SK-N-DZ (cell line): ENCODE measurements at places on chromosomes 16 and 17.

DNA sequence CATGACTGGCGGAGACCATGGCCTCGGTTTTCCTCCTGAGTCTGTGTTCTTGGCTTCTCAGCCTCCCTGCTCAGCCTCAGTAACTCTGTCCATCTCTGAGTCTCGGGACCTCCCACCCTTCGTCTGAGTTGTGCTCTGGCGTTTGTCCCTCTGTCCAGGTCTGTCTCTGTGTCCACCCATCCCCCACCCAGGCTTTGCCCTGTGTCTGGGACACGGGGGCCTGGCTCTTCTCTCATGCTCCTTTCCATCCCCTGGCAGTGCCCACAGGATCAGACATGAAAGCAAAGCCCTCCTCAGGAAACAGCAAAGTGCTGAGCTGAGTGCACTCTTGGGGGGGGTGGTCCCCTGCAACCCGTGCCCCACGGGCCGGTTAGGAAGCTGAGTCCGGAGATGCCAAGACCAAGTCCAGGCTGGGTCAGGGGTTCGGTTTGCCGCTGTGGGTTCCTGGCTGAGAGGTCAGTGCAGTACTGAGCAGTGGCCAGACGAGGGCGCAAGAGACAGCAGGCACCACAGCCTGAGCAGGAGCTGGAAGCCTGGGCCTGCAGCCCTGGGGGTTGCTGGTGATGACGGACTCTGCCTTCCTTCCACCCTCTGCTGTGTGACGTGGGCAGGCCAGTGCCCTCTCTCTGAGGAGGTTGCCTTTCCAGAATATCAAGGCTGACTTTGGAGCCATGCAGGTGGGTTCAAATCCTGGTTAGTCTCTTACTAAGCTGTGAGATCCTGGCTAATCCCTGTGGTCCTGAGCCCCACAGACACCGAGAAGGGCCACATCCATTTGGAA lies 2.5 kb downstream of the P2RX1 start:
- peak; percentile 72 for DNase-seq

- no peak for DNase-seq
Observed at GRCh38 chr16:55506083-55506482, 2.8 kb upstream of the LPCAT2 start.

- no peak for DNase-seq
Observed at GRCh38 chr17:2157675-2158395, 102.9 kb downstream of the HIC1 start.

DNA sequence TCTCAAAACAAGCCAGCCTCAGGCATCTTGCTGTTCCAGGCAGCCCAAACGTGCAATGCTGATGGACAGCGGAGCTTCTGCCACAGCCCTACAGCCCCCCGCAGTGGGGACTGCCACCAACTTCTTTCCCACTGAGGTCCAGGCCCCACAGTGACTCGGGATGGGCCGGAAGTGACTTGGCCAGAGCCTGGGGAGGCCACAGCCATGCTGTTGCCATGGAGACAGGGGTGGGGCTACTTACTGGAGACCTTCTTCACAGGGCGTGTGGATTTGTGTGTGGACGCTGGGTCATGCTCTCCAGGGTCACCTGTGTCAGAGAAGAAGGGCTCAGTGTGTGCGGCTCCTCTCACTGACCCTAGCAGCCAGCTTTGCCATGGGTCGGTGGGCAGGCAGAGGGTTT lies 15.0 kb downstream of the TRIM25 start:
- DNase-seq = no peak

GRCh38 chr16:35492225-35492624 lies 2032.8 kb downstream of the TP53TG3F start:
- peak; percentile 29 for DNase-seq

- no peak for DNase-seq
Observed at GRCh38 chr16:74601126-74601871, 5.6 kb downstream of the GLG1 start.

DNA sequence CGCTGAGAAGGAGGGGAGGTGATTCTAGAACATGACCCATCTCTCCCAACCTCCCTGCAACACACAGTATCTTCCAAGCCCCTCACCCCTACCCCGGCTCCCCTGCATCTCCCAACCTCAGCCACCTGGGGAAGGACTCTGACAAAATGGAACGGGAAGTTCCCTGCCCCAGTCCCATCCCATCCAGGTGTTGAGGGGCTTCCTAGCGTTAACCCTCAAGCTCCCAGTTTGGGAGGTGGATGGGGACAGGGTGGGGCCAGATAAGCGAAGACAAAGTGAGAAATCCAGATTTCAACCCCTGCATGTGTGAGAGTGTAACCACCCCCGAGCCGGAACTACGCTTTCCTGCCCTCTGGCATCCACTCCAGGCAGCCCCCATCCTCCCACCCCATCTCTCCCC lies 1.8 kb downstream of the ZSCAN10 start:
- no peak for DNase-seq

DNA sequence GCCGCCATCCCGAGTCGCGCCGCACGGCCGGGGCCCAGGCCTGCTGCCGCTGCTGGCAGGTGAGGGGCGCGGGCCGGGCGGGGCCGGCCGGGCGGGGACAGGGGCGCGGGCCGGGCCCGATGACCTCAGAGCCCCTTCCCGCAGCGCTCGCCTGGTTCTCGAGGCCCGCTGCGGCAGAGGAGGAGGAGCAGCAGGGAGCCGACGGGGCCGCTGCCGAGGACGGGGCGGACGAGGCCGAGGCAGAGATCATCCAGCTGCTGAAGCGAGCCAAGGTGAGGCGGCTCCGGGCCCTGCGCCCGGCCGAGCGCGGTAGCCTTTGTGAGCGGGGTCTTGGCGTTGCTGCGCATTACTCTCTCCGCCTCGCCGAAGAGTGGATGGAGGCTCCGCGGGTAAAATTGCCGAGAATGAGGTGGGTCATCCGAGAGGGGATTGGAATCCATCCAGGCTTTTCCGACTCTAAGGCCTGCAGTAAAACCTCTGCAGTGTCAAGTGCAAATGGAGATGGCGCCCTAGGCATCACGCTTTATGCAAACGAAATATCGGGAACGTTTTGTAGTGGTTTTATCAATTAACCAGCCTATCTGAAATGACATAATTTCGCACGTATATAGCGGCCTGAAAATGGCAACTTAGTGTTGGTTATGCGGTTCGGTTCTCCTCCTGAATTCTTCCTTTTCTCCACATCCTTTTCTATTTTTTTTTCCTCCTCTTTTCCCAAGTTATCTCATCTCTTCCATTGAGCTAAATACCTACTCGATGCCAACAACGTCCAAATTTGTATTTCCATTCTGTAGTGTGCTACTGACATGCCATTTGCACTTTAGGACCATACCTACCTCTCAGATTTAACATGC lies 577 bp downstream of the TTC19 start:
- DNase-seq = peak; percentile 45

DNA sequence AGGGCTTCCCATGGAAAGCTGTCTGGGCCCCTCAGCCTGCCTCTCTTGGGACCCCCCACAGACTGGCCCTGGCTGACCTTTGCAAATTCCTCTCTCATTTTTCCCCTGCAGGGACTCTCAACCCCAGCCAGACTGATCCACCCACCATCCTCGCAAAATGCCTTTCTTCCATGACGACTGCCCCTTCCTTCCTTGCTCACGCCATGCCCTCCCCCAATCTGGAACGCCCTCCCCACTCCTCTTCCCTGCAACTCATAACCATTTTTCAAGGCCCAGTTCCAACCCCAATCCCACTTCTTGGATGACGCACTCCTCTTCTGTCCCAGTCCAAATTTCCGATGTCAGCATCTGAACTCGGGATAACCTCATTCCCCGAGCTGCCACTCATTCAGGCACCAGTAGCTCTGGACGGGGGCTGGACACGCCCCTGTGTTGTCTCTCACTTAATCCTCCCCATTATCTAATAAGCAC lies 1.3 kb upstream of the DNAI2 start:
- DNase-seq = no peak

- DNase-seq = no peak
Observed at GRCh38 chr16:87131061-87131995, 185.9 kb downstream of the C16orf95 start.

DNA sequence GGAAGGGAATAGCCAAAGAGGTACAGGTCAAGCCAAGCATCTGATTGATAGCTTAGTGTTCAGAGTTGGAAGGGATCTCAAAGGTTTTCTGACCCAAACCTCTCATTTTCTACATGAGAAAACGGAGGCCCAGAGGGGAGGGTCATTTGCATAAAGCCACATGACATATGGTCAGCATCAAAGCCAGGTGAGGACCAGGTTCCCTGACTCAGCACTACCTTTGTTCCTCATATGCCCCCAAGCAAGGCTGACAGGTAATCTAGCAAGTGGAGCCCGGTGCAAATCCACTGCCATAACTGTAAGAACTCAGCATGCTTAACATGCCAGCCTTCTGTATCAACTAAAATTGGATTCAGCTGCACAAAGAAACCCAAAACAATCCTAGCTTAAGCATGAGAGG lies 28.2 kb upstream of the CCL1 start:
- DNase-seq = no peak

GRCh38 chr16:5450409-5451104 lies 353.0 kb upstream of the EEF2KMT start:
- no peak for DNase-seq

DNA sequence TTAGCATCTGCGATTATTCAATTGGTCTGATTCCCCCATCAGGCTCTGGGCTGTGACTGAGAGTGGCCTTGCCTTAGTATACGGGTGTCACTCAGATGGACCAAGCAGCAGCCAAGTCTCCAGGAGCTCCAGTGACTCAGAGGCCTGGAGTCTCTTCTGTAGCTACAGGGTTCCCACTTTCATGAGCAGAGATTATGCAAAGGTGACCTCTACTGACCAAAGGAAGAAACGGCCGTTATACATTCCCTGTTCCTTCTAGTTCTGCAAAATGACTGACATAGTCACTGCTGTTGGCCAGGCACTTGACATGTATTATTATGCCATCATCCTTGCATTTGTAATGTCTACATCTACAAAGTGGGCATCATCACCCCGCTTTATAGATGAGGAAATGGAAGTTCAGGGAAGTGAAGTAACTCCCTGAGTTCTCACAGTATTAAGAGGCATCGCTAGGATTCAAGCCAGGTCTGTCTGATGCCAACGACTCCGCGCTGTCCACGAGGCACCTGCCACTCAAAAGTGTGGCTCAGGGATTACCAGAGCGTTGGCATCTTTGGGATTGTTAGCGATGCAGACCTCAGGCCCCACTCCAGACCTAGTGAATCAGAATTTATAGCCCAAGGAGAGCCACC lies 23.3 kb downstream of the SLC38A7 start:
- DNase-seq = peak; percentile 82

DNA sequence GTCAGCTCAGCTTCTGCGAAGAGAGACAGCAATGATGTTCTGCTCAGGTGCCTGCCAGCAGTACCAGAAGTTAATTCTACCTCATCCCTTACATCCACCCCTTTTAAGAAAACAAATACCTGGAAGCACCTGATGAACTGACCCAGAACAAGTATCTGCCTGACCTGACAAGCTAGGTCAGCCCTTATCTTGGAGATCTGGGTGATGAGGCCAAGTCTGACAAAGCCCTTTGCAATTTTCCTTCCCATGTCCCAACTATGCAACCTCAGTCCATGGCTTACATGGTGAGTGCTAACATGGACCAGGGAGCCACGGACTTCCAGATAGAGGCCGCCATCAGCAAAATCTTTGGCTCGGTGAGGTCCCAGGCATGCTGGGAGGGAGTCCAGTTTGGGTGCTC lies 3.6 kb downstream of the ACADVL start:
- DNase-seq = no peak

- DNase-seq = no peak
Observed at GRCh38 chr16:83138976-83139690, 512.4 kb downstream of the CDH13 start.

- DNase-seq = no peak
Observed at GRCh38 chr16:60181536-60181935, 1447.4 kb upstream of the GOT2 start.

GRCh38 chr17:48237456-48237855 lies 129.9 kb downstream of the SNX11 start:
- no peak for DNase-seq

DNA sequence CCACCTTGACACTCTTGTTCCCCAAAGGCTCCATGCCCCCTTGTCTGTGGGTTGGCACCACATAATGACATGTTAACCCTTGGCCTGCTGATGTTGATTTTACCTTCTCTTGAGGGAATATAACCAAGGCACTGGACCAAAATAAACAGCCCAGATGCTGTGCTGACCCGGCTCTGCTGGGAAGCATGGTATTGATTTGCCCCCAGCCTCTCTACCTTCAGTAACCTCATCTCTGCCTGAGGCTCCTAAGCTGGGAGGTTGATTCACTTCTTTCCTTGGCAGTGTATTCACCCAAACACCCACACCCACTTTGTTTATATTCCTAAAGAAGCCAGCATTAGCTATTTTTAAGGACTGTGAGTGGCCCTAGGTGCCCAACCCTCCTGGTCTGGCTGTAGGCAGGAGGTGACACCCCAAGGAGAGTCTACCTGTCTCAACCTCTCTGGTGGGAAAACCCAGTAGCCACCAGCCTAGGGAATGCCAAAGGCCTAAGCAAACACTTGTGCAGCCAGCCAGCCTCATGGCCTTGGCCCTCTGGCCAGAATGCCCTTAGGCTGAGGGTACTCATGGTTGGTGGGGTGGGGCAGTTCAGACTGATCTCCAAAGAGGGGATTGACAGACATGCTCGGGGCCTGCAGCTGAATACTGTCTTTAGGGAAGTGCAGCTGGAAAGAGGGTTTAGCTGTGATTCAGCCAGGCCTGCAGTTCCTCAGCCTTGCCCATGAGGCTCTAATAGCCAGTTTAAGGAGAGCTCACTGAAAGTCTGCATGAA lies 42.7 kb downstream of the GNAO1 start:
- no peak for DNase-seq

DNA sequence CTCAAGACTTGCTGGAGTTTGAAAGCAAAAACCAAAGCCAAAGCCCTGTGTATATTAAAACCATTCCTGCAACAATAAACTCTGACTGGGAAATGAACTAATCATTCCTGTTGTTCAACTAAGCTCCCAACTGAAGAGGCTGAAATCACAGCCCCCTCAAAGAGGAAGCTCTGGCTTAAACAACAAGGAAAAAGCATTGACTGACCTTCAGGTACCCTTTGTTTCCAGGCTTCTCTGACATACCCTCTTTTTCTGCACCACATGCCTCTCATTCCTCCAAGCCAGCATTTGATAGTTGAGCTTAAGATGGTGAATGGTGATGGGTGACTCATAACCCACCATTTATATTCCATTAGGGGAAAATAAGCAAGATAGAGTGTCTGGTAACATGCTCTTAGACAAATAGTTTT lies 470.9 kb upstream of the SOX9 start:
- no peak for DNase-seq

- DNase-seq = no peak
Observed at GRCh38 chr17:45789874-45790273, 5.8 kb downstream of the CRHR1 start.

DNA sequence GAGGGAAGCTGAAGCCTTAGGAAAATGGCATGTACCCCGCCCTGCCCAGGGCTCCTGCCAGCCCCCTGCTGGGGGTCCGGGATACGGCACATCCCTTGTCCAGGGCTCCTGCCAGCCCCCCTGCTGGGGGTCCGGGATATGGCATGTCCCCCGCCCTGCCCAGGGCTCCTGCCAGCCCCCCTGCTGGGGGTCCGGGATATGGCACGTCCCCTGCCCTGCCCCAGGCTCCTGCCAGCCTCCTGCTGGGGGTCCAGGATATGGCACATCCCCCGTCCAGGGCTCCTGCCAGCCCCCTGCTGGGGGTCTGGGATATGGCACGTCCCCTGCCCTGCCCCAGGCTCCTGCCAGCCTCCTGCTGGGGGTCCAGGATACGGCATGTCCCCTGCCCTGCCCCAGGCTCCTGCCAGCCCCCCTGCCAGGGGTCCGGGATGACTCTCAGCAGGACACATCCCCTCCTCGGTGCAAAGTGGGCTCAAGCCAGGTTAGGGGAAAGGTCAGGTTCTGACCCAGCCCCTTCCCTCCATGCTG lies 43.2 kb downstream of the RPH3AL start:
- DNase-seq = peak; percentile 66
